ENCODE measurements at places on chromosomes 1 and 21.

DNA sequence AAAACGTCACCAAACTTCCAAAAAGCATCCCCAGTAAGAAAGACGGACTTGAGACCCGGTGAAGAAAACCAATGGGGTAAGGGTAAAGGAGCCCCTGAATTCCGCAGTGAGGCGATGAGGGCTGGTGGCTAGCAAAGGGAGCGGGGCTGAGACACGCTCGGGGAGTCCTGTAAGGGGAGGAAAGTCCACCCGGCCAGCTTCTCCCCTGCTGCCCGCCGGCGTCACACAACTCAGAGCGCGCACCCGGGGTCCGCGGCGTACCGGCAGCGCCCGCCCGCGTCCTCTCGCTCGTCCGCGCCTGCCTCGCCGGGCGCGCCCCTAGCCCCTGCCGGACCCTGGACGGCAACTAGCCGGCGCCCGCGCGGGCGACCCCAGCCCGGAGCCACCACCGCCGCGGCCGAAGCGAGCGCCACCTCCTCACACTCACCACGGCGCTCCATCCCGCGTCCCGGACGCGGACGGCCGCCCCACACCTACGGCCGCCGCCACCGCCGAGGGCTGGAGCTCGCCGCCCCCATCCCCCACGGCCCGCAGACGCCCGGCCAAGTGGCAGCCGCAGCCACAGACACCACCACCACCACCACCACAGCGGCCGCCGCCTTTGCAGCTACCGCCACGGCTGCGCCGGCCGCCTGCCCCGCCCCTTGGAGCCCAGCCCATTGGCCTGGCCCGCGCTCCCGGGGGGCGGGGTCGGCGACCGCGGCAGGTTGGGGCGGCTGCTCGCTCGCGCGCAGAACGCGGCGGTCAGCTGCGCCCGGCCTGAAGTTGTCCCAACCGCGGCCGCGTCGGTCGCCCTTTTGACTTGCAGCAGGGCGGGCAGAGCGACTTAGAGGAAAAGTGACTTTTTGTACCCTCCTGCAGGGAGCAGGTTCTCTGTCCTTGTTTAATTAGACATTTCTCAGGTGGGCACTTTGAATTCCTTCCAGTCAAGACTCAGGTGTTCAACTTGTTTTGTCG lies 10.0 kb upstream of the ARHGAP29 start:
- DNase-seq: peak; percentile 81

DNA sequence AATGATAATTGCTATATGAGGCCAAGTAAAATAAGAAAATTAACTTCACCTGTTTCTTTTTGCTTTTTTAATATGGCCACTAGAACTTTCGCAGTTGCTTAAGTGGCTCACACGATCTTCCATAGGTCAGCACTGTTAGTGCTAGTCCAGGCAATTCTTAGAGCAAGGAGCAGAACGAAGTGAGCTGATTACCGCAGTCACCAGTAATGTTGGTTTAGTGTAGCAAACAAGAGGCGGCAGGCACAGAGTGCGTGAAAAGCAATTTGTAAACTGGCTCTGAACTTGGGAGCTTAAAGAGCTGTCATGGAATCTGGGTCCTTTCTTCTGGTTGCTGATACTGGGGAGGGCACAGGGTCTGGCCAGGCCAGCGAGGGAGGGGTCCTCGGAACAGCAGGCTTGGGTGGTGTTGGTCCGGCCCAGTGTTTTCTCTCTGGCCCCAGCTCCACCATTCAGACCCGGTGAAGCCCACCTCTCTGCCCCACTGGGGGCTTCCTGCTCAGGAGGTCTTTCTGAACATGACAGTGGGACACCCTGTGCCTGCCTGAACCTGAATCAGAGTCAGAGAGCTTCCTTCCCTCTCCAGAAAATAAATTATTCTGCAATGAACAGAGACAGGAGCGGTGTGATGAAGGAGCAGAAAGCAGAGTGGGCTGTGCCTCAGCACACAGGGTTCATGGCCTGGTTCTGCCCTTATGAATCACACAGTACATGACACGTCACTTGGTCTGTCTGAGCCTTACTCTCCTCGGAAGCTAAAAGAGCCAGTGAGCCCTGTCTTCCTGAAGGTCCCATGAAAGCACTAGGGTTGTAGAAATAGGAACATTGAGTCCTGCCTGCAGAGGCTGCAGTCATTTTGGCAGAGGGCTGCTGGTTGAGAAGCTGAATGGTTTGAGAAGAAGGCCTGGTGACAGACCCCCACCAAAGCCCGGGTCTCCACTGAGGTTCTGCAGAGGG lies 11.9 kb downstream of the ETS2 start:
- peak; percentile 82 for DNase-seq

DNA sequence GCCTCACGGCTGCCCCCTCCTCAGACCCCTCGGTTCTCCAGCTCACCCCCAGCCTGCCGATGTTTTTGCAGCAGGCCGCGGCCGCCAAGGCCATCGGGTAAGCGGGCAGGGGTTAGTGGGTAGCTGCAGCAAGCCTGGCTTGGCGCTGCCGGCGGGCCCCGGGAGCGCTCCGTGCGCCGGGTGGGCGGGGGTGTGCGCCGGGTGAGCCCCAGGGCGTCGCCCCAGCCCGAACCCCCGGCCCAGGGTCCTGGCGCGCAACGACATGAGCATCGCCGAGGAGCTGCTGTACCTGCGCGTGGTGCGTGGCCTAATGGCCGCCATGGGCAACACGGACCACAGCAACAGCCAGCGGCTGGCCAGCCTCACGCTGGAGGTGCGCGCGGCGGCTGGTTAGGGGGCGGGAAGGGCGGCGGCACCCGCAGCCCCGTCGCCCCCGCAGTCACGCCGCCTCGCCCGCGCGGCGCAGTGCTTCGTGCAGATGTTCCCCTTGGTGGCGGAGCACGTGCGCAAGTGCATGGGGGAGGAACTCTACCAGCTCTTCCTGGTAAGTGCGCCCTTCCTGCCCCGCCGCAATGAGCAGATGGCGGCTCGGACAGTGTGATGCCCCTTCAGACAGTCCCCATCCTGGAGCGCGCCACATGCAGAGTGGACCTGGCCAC lies 6.5 kb downstream of the RNU5D-1 start:
- DNase-seq: no peak

DNA sequence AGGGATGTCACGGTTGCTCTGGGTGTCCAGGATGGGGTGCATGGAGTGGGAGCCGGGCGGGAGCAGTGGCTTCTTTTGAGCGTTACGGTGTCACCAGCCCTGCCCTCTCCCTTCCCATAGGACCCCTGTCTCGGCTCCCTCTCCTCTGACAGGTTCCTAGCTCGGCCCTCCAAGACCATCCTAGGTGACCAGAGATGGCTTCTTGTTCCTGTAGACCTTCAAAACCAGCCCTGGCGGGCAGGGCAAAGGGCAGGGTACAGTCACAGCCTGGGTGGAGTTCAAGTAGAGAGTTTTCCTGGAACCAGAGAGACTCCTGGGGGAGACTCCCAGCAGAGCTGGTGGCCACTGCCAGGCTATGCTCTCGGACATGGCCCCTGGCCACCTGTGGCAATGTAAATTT lies 345.6 kb upstream of the AJAP1 start:
- DNase-seq: no peak

GRCh38 chr1:19918057-19918456 lies 5.4 kb downstream of the PLA2G2E start:
- peak; percentile 76 for DNase-seq

GRCh38 chr1:236133339-236133738 lies 9.0 kb upstream of the GPR137B start:
- no peak for DNase-seq

- DNase-seq: no peak
These were observed 11.5 kb upstream of the ATP1B1 start for GRCh38 chr1:169094897-169095569.

- DNase-seq: no peak
These were observed 5.2 kb upstream of the SEMA4A start for GRCh38 chr1:156148216-156148615.

DNA sequence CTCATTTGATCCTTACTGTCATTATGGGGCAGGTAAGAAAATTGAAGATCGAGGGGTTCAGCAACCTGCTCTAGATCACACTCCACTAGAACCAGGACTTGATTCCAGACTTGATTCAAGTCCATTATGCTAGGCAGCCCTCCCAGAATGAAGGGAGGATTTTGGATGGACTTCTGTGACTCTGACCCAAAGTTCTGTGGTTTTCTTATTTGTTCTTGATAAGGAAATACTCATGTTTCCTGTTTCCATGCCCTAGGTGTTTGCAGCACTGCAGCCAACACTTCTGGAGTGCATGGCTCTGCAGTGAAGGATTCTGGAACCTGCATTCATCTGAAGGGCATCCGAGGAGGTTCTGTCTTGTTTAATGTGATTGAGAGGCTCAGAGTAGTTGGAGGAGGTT lies 140.0 kb downstream of the FCRL5 start:
- no peak for DNase-seq

DNA sequence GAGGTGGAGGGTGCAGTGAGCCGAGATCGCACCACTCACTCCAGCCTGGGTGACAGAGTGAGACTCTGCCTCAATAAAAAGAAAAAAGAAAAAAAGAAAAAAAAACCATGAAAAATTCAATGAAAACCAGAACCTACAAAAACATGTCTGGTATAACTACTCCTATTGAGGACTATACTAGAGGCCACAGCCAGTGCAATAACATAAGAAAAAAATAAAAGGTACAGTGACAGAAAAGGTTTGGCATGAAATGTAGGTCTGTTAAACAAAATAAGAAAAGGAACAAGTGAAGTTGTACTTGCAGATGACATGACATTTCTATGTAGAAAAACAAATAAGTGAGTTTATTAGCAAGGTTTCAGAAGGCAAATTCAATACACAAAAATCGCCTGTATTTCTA lies 8.2 kb downstream of the NADK start:
- no peak for DNase-seq

DNA sequence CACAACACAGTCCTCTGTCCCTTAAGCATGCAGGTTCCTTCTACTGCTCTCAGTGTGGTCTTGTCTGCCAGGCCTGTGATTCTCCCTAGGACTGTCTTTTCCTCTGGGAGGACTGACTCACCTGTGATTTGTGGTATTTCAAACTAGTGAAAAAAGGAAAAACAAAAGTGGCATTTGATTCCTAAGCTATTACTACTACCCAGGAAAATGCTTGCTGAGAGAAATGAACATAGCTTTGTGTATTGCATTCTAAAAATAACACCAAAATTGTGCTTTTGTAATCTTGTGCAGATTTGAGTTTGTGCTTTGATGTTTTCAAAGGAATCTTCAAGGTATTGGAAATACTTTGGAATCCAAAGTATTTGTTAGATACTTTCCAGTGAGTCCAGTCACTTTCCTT lies 57.0 kb downstream of the GPR161 start:
- peak; percentile 39 for DNase-seq

- DNase-seq: peak; percentile 45
These were observed 14.5 kb downstream of the HHAT start for GRCh38 chr1:210342986-210343780.

- no peak for DNase-seq
These were observed 33.1 kb downstream of the FOXO6 start for GRCh38 chr1:41394369-41394744.

DNA sequence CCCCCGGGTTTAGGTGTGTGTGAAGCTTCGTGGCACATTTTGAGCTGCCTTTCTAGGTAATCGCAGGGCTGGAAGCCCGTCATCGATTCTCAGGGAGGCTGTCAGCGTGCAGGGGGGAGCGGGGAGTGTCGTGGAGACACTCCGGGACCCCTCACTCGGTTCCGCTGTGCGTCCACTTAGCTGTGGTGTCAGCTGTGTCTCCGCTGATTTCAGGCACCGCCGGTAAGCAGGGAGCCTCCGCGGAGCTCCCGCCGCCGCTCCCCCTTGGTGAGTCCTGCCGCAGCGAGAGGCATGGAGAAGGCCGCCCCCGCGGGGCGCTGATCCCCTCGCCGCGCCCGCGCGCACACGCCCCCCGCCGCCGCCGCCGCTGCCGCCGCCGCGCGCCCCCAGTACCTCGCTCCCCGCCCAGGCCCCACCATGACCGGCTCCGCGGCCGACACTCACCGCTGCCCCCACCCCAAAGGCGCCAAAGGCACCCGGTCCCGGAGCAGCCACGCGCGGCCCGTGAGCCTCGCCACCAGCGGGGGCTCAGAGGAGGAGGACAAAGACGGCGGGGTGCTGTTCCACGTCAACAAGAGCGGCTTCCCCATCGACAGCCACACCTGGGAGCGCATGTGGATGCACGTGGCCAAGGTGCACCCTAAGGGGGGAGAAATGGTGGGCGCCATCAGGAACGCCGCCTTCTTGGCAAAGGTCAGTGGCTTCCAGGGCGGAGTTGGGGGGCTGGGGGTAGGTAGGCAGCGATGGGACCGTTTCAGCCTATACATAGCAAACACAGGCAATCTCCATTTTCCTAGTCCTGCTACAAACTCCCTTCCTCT lies 995 bp downstream of the VASH2 start:
- DNase-seq: peak; percentile 7

DNA sequence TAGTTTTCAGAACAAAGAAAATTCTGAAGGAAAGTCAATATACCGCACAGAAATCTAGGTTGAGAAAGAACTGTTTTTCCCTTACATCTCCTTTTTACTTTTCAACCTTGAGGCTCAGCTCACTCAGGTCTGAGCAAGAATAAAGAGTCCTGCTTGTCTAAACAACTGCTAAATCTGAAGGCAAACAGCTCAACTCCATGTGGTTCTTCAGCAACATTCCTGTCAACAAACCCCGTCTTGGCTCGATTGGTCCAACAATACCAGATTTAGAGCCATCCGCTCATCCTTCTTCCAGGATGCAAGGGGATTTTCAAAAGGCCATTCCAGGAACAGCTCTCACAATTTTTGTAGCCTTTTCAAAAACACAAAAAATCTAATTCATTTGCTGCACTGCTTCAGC lies 119.8 kb downstream of the HLCS start:
- DNase-seq: no peak

GRCh38 chr1:107894605-107895004 lies 70.4 kb downstream of the VAV3 start:
- no peak for DNase-seq

- no peak for DNase-seq
These were observed 53.1 kb upstream of the PROX1 start for GRCh38 chr1:213934649-213935048.

- DNase-seq: no peak
These were observed 45.1 kb downstream of the SMG7 start for GRCh38 chr1:183517401-183517800.

- DNase-seq: no peak
These were observed 75.1 kb downstream of the TLR5 start for GRCh38 chr1:223067914-223068313.

- no peak for DNase-seq
These were observed 80.4 kb downstream of the SIK1 start for GRCh38 chr21:43346551-43346950.

DNA sequence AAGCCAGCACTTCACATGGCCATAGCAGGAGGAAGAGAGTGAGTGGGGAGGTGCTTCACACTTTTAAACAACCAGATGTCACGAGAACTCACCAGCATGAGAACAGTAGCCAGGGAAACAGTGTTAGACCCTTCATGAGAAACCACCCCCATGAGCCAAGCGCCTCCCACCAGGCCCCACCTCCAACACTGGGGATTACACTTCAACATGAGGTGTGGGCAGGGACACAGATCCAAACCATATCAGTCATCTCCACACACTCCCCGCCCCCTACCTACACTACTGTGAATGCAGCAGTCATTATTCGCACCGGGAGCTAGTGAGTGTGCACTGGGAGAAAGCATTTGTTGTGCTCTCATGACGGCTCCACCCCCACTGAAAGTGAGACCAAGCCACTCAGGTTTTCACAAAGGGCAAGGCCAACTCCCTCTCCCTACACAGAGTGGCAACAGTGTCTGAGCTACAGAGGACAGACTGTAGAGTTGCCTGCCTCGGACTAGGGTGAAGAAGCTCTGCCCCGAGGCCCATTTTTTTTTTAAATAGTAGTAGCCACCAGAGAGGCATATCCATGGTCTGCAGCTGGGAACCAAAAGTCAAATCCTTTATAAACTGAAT lies 125.6 kb downstream of the BARHL2 start:
- DNase-seq: no peak

- peak; percentile 65 for DNase-seq
These were observed 31.9 kb downstream of the ZMYM1 start for GRCh38 chr1:35111106-35111505.

All from EL (cell line).